Stimulated activated CD8-positive, alpha-beta memory T cell treated with anti-CD3 and anti-CD28 coated beads, Interleukin-7, amount 100 ng/mL, for 4 hours (primary cell): ENCODE measurements at places on chromosomes 1 and 21.

DNA sequence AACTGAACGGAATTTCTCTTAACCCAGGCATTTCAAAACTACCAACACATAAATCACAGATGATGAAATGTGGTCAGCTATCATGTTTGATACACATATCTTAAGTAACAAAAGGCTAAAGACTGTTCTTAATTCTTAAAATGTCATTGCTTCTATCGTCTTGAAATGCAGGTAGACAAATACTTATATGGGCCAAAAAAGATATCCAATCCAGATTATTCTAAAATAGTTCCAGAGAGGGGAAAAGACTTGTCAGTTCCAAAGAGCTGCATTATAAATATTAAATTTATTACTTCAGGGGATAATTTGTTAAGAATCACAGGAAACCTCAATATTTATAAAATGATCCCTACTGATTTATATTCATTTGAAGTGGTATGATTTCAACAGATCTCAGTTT, 259.4 kb downstream of the FAF1 start:
- DNase-seq: no peak

GRCh38 chr1:153749408-153750005, 21.7 kb downstream of the INTS3 start:
- peak; percentile 61 for DNase-seq

GRCh38 chr1:156862997-156863599, 2.4 kb downstream of the NTRK1 start:
- no peak for DNase-seq

GRCh38 chr1:40676501-40676900, 11.0 kb upstream of the RIMS3 start:
- DNase-seq: no peak

DNA sequence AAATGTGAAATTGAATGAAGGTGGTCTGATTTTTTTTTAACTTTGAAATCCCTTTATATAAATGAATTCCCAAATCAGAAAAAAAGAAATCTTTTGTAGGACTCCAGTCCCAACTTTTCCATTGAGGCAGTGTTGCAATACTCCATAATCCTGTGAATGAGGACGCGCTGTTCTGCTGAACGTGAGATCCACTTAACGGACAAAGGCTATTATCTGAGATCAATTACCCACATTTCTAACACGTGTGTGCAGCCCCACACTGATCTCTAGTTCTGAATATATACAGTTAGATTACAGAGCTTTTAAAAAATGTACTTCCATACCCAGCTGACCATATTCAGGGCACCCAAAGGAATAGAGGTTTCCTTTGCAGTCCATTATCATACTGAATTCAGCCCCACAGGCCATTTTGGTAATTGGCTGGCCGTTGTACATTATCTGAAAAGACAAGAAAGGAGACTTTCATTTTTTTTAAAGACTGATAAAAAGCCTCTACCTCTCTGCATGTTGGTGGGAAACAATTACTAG, 19.0 kb downstream of the RCC2 start:
- no peak for DNase-seq
